Bronchial smooth muscle cell (primary cell): ENCODE measurements at places on chromosomes 16 and 17. TPM values are rescaled to one million over a fixed set of nuclear protein-coding genes. Genes with fewer than 3 reads are reported as not detected.

SECTM1 gene
- 20.2 and 38.8 TPM in 2 replicates for total RNA-seq

CDRT15L2 gene
- not detected in 2 replicates for total RNA-seq

MSLN gene
- not detected in 2 replicates for total RNA-seq

MAZ gene
- 127 and 202 TPM in 2 replicates for total RNA-seq

C16orf74 gene
- total RNA-seq, result 3.9 and 11.5 TPM in 2 replicates
